Psoas muscle (tissue), 8 donors: ENCODE measurements at places on chromosomes 13 and 19.

- no peak for DNase-seq
These were observed 3.8 kb upstream of the KLC3 start for GRCh38 chr19:45336696-45337251.

DNA sequence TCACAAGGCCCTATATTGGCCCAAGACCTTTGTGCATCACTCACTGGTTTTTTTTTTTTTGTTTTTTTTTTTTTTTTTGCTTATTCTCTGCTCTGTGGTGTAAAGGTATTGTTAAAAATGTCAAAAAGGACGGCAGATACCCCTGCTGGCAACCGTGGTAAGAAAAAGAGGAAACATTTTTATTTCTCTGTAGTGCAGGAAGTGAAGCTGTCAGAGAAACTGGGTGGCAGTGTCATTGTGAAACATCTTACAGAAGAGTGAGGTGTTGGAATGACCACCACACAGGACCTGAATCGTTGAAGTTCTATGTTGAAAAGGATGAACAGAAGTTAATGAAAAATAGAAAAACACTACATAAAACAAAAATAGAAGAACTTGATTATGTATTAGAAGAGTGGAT is 346.4 kb downstream of the FGF9 start:
- no peak for DNase-seq

- DNase-seq, result no peak
These were observed 3.1 kb downstream of the POLR1G start for GRCh38 chr19:45409557-45409920.

DNA sequence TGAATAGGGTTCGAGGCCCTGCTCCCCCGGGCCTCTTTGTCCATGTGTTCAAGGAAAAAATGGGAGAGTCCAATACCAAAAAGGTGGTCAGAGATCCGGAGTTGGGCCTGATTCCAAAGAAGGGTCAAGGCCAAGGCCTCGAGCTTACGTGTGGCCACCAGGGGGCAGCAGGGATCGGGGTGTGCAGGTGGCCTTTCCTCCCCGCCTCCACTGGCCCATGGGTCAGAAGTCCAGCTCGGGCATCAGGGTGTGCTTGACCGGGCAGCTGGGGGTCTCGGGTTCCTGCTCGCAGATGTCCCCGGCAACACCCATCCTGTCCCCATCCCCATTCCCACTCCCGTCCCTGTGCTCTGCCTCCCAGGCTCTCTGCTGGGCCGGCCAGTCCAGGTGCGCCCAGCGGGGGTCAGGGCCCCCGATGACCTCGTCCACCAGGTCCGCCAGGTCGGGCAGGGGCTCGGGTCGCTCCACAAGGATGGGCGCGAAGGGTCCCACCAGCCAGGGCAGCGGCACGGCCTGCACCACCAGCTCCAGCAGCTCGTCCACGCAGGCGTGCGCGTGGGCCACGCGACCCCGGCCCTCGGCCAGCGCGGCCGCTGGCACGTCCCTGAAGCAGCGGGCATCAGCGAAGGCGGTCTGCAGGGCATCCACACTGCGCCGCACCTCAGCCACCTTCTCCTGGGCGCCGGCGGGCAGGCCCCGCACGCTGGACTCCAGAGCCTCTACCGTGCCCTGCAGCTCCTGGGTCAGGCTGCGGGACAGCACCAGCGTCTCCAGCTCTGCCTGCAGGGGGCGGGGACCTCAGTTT is 5.2 kb upstream of the PLIN4 start:
- DNase-seq, result peak; percentile 71

DNA sequence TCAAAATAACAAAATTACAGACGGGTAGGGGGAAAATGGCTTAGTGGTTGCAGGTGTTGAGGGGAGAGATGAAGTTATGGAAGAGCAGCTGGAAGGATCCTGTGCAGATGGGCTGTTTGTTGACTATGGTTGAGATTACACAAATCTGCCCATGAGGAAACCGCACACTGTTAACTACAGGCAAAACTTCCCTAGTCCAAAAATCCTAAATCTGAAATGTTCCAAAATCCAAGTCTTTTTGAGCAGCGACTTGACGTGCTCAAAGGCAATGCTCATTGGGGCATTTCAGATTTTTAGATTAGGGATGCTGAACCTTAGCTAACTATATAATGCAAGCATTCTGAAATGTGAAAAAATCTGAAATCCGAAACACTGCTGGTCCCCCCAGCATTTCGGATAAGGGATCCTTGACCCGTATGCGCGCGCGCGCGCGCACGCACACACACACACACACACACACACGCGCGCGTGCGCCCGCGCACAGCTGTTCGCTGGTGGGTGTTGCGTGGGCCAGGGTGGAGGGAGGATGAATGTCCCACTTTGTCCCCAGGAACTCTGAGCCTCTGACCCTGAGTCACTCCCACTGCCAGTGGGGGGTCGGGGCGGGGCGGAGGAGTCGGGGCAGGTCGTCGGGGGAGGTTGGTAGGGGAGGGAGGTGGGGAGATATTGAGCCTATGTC is 6.8 kb downstream of the F2RL3 start:
- no peak for DNase-seq

- DNase-seq, result no peak
These were observed 48.9 kb upstream of the URAD start for GRCh38 chr13:28037399-28037798.

DNA sequence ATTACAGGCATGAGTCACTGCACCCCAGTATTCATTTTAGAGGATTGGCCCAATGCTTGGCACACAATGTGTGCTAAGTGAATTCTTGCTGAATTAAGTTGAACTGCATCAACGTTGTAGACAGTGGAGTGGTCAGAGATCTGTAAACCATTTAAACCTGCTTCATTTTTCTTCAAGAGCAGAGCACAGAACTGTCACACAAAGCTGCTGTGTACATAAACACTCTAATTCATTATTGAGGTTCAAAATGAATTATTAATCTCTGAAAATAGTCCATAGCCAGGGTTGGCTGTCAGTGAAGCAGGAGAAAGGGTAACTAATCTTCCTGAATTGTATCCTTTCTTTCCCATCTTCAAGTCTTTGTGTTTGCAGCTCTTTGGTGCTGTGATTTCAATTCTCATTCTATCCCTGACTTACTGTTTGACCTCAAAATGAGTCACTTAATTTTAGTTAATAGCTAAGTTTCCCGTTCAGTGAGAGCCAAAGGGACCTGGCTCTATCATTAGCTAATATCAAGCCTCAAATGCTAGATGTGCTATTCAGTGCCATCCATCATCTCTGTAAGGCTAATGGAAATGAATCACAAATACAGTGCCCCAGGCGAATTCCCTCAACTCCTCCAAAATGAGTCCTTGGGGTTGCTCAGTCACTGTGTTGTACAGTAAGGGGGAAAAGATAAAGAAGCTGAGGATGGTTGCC is 77.0 kb upstream of the TSC22D1 start:
- no peak for DNase-seq

DNA sequence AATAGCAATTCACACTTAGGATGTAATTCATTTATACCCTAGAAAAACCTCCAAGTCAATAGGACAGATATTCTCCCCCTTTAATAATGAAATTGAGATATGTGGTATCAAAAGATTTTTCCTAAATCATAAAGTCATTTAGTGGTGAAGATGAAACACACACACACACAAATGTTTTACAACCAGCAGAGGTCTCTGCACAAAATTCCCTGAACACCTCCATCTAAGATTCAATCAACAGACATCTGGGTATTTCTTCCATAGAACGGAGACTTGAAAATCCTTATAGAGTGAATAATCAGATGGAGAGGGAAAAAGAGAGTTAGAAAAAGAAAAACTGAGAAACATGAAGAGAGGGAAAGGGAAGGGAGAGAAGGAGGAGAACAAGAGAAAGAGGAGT is 52.8 kb downstream of the MYCBP2 start:
- DNase-seq, result no peak
